Activated gamma-delta T cell (primary cell): ENCODE measurements at places on chromosomes 5 and 9.

- DNase-seq: no peak
Measured at GRCh38 chr5:134079748-134080581, 34.5 kb upstream of the TCF7 start.

- DNase-seq: no peak
Measured at GRCh38 chr5:79489773-79490172, 24.2 kb downstream of the HOMER1 start.

DNA sequence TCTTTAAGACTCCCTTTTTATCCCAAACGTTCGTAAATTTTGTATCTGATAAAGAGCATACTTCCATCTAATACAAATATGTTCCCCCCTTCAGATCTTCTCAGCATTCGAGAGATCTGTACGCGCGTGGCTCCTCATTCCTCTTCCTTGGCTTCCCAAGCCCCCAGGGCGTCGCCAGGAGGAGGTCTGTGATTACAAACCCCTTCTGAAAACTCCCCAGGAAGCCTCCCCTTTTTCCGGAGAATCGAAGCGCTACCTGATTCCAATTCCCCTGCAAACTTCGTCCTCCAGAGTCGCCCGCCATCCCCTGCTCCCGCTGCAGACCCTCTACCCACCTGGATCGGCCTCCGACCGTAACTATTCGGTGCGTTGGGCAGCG is 19.9 kb downstream of the CDKN2A start:
- DNase-seq: no peak

GRCh38 chr9:82991671-82992070 is 71.3 kb downstream of the RASEF start:
- DNase-seq: no peak
